ENCODE measurements at places on chromosomes 16 and 17.

DNA sequence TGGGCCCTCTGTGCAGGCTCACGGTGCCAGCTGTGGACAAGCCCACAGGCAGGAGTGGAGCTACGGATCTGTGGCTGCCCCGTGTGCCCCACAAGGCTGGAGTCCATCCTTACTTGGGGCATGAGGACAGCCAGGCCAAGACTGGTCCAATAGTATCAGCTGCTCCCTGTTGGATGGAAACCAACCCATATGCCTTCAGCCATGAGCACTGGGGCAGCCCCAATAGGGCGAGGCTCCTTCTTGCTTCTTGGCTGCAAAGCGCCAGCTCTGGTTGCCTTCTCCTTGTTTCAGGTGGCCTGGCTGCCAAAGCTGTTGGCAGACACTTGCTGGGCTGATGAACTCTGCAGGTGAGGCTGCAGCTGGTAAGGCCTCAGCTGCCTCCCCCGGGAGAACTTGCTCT, 188.0 kb downstream of the ENGASE start:
- no peak for DNase-seq

- peak; percentile 49 for DNase-seq
Measured at GRCh38 chr17:61310590-61310989, 89.1 kb upstream of the TBX2 start.

DNA sequence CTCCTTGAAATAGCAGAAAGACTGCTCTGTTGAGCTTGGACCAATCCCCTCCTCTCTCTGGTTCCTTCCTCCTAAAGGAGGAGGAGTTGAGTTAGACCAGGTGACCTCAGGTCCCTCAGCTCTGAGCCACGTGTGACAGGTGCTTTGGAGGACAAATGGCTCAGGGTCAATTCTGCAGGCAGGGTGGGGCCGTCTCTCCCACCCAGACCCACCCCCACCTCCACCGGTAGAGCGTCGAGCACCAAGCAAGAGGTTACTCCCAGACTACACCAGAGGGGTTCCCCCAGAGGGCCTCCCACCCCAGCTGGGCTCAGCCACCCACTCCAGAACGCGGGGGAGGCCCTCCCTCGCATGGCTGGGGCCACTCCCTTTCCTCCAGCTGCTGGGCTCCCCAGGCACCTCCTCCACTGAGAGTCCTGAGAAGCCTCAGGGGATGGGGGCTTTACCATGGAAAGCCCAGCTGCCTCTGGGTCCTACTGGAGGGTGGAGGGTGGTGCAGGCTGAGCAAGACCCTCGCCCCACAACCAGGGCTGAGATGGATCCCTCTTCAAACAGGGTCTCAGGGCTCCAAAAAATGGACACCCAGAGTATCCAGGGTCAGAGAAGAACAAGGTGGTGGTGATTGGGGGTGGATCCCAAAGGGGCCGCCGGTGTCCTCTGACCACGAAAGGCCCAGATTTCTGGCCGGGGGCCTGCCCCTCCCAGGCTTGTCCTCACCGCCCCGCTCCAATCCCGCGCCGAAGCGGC, 7.6 kb downstream of the MYO1C start:
- peak; percentile 37 for DNase-seq

- no peak for DNase-seq
Measured at GRCh38 chr17:1446201-1446600, 9.8 kb downstream of the CRK start.

DNA sequence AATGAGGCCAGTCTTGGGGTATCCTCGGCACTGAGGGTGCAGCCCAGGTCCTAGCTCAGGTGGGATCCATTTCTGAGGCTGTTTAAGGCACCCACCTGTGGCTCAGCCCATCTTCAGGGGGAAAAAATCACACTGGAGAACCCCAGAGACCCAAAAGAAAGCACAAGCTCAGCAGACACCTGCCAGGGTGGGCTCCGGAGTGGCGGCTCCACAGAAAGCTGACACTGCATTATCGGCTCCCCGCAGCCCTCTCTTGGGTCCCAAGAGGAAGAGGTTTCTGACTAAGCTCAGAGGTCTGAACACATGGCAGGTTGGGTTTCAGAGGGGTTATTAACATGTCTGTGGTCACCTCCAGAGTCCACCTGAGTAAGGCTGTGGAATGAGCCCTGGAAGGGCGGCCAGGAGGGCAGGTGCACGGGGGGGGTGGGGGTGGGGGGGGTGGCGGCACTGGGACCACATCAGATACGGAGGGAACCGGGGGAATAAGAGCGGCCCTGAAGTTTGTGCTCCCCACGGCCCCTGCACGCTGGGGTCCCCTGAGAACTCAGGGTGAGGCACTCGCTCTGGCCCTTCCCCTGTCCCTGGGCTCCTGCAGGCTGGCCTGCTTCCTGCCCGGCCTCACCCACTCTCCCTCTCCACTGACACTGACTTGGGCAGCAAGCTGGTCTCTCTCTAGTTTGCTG, 79.5 kb downstream of the TIMM22 start:
- DNase-seq = no peak

DNA sequence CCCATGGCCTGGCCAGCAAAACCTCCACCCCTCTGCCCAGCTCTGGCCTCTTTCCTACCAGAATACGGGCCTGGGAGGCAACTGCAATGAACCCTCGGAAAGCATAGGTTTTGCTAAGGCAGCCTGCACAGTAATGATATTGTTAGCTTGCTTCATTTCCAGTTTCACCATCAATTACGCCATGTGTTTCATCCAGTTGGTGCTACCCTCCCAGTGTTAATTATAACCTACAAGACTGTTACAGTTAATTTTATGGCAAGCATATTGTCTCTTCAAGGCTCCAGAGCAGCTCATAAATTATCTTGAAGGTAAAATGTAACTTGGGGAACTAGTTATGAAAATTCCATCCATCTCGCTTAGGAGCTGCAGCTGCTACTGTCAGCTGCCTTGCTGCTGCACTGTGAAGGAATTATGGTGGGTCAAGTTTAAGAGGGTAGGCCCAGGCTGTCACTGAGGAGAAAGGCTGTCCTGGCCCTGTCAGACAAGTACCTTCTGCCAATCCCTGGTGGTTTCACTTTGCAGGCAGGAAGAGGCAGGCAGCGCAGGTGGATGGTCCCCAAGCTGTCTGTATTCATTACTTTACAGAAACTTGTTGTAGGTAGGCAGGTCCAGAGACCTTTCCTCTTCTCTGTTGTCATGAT, 242.9 kb downstream of the FTO start:
- no peak for DNase-seq

GRCh38 chr17:39972271-39972670, 8.3 kb upstream of the PSMD3 start:
- no peak for DNase-seq

DNA sequence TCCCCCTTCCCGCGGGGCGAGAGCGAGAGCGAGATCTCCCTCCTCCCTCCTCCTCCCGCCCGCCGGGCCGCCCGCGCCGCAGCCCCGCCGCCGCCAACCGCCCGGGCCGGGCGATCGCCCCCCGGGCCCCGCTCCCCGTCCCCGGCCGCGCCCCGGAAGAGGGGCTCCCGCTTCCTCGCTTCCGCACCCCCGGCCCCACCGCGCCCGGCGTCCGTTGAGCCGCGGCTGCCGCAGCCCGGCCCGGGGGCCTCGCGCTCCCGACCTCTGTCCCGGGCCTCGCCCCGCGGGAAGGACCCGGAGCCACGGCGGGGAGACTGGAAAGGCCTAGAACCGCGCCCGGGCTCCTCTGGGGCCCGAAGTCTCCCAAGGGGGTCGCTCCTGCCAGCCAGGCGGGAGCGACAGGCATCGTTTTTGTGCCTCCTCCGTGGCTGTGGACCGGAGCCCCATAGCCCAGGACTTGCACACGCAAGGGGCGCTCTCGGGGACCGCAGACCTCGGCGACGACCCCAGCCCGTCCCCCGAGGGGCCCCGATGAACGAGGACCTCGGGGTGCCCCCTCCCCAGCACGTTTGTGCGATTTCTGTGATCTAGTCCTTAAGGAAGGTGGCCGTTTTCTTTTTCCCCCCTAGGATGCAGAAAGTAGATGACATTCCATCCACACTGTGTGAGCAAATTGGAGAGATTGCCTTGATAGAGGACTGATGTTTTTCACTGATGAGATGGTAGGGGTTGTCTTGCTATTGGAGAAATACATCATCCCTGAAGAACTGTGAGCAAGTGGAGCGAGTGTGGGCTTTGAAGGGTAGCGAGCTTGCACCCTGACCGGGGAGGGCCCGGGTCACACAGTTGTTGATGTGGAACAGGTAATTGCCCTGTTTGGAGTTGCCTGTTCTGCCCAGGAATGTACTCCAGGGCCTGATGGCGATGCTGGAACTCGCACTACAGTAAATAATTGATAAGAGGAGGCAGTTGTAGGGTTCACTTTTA, 611 bp downstream of the BANP start:
- DNase-seq = no peak

DNA sequence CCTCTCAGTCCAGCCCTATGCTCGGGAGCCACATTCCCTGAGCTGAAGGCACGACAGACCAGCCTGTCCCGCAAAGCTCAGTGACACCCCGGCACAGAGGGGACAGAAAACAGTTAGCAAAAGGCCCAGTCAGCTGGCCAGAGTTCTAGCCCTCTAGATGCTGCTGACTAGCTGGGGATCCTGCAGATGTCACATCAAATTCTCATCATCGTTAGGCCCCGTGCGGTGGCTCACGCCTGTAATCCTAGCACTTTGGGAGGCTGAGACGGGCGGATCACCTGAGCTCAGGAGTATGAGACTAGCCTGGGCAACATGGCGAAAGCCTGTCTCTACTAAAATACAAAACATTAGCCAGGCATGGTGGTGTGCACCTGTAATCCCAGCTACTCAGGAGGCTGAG, 17.2 kb downstream of the UBE2O start:
- DNase-seq = no peak

DNA sequence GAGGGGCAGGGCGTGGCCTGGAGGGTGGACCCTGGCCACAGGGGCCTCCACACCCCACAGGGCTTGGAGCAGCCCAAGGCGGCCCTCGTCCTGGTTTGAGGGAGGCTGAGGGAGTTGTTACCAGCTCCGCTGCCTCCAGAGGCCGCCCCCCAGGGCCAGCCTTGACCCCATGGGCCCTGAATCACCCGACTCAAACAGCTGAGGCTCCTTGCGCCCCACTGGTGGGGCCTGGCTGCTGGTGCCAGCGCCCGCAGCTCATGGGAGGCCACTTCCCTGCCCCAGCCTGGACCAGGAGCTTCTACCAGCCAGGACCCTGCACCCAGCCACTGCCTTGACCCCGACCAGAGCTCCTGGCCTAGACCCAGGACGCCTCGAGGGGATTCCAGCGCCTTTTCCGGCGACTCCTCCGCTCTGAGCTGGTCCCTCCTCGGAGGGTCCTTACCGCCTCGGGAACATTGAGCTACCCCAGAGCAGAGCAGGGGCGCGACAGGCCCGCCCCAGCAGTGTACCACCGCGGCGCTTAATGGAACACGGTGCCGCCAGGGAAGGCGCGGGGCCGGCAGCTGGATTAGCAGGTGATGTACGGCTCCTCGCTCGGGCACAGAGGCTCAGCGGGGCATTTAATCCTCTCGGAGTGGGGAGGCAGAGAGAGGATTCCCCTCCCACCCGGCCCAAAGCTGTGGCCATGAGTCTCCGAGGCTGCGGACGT, 37.2 kb downstream of the GSE1 start:
- no peak for DNase-seq

- peak; percentile 93 for DNase-seq
Measured at GRCh38 chr17:7241783-7242716, at the start of gene GABARAP. Gene GABARAP, minus strand, starts transcription at chr17:7242449. Its CDS starts 119 bp downstream, at chr17:7242330.

DNA sequence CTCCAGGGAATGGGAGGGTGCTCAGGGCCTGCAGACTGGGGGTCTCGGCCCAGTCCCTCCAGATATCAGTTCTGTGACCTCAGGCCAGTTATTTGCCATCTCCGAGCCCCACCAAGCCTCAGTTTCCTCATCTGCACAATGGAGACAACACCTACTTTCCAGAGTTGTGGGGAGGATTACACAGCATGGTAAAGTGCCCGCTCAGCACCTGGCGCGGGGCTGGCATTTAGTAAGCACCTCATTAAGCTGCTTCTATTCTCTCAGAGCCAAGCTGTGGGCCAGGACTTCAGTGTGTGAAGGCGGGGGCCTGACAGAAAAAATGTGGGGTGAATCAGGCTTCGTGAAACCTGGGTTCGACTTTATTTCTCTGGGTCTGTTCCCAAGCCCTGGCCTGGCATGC, 5.2 kb downstream of the FAM83G start:
- DNase-seq = no peak

GRCh38 chr17:56678249-56679114, 85.0 kb downstream of the NOG start:
- DNase-seq = no peak

DNA sequence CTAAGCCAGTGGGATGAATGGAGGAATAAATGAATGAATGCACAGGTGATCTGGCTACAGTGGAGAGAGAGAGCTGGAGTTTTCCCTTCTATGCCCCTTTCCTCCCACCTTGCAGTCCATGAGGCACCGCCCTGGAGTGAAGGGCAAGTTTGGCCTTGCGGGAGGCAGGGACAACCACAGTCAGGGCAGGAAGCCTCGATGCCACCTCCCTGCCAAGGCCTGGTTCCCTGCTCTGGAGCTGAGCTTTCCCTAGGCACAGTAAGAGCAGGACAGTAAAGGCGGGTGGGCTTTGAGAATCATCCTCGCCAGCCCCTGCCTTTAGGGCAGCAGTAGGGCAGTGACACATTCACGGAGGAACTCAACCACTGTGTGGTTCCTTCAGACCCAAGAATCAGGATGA, 72.6 kb downstream of the RBFOX3 start:
- DNase-seq = no peak

- DNase-seq = no peak
Measured at GRCh38 chr17:73759324-73759723, 115.1 kb upstream of the SDK2 start.
